ENCODE measurements at places on chromosomes 11 and 22. TPM values are rescaled to one million over a fixed set of nuclear protein-coding genes. Genes with fewer than 3 reads are reported as not detected.

CNGA4 gene
- 0.43 TPM for total RNA-seq

SCGB1D2 gene
- not detected for total RNA-seq

TMA7B gene
- not detected for total RNA-seq

PRG3 gene
- total RNA-seq, result not detected

SCN2B gene
- not detected for total RNA-seq

HOATZ gene
- not detected for total RNA-seq

UBQLNL gene
- under 0.01 TPM for total RNA-seq

PNPLA3 gene
- 8.2 TPM for total RNA-seq

MISFA gene
- under 0.01 TPM for total RNA-seq

PKNOX2 gene
- 2.9 TPM for total RNA-seq

OR51B4 gene
- total RNA-seq, result not detected

C11orf16 gene
- total RNA-seq, result not detected

ACTN3 gene
- total RNA-seq, result not detected

PRCP gene
- 37.1 TPM for total RNA-seq

PDE3B gene
- total RNA-seq, result 0.32 TPM

TREH gene
- not detected for total RNA-seq

FOSL1 gene
- total RNA-seq, result 18.0 TPM

CASP12 gene
- total RNA-seq, result 0.43 TPM

C22orf31 gene
- total RNA-seq, result not detected

OR52A1 gene
- not detected for total RNA-seq

MS4A3 gene
- total RNA-seq, result not detected

CCDC83 gene
- not detected for total RNA-seq

ABTB2 gene
- 3.9 TPM for total RNA-seq

RIC3 gene
- not detected for total RNA-seq

TIMP3 gene
- total RNA-seq, result 924 TPM

RBM4B gene
- 15.8 TPM for total RNA-seq

CCDC15 gene
- 2.6 TPM for total RNA-seq

C11orf97 gene
- not detected for total RNA-seq

PAX6 gene
- not detected for total RNA-seq

RIN1 gene
- total RNA-seq, result 19.0 TPM

OLFML1 gene
- total RNA-seq, result 1.9 TPM

USH1C gene
- total RNA-seq, result not detected

SH3BP1 gene
- total RNA-seq, result 9.0 TPM

ARHGAP42 gene
- 13.9 TPM for total RNA-seq

RAB39A gene
- total RNA-seq, result not detected

MUC5AC gene
- total RNA-seq, result not detected

BIRC2 gene
- 108 TPM for total RNA-seq

GRAP2 gene
- total RNA-seq, result under 0.01 TPM

TMPRSS5 gene
- total RNA-seq, result under 0.01 TPM

ABCG4 gene
- under 0.01 TPM for total RNA-seq

CHKB gene
- total RNA-seq, result 18.1 TPM

KIRREL3 gene
- 9.9 TPM for total RNA-seq

OTOG gene
- not detected for total RNA-seq

CNTF gene
- total RNA-seq, result 2.2 TPM

TIGD3 gene
- total RNA-seq, result under 0.01 TPM

TTC28 gene
- 27.4 TPM for total RNA-seq

OR5T2 gene
- total RNA-seq, result not detected

KCNJ4 gene
- total RNA-seq, result not detected

DTX4 gene
- 2.3 TPM for total RNA-seq

CLTCL1 gene
- 16.4 TPM for total RNA-seq

ACCS gene
- total RNA-seq, result 12.6 TPM

TMEM218 gene
- 27.2 TPM for total RNA-seq

MCAM gene
- 86.4 TPM for total RNA-seq

CARNS1 gene
- not detected for total RNA-seq

HTR3B gene
- total RNA-seq, result not detected

PANX3 gene
- total RNA-seq, result not detected

Data from fibroblast of villous mesenchyme (primary cell).